ENCODE measurements at places on chromosomes 6 and 20.

- DNase-seq, result no peak
These were observed 48.3 kb downstream of the BTBD9 start for GRCh38 chr6:38591439-38591838.

- no peak for DNase-seq
These were observed 1.1 kb downstream of the DOP1A start for GRCh38 chr6:83068616-83069015.

DNA sequence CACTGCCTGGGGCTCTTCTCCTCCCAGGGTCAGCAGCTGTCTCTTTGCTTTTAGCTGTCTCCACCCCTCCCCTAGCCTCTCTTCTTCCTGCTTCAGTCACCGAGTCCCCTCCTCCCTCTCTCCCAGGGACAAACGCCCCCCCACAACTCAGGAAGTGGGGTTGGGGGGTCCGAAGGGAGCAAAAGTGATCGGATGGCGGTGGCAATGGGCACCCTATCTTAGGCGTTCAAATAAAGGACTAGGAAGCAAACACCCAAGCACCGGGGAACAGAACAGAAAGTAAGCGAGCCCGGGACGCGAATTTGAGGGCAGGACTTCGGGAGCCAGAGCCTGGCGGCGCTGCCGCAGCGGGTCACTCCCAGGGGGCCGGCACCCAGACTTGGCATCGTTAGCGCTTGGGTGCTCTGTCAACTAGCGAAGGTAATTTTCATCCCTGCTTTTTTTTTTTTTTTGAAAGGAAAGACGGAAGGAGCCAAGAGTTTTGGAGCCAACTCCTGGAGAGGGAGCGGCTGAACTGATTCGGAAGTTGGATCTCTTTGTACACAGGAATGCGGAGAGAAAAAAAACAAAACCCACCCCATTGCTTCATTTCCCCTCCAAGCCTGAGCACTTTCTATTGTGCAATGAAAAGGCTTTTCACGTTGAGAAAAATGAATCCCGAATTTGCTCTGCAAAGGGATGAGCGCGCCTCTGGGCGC is 815 bp upstream of the ITPR3 start:
- no peak for DNase-seq

DNA sequence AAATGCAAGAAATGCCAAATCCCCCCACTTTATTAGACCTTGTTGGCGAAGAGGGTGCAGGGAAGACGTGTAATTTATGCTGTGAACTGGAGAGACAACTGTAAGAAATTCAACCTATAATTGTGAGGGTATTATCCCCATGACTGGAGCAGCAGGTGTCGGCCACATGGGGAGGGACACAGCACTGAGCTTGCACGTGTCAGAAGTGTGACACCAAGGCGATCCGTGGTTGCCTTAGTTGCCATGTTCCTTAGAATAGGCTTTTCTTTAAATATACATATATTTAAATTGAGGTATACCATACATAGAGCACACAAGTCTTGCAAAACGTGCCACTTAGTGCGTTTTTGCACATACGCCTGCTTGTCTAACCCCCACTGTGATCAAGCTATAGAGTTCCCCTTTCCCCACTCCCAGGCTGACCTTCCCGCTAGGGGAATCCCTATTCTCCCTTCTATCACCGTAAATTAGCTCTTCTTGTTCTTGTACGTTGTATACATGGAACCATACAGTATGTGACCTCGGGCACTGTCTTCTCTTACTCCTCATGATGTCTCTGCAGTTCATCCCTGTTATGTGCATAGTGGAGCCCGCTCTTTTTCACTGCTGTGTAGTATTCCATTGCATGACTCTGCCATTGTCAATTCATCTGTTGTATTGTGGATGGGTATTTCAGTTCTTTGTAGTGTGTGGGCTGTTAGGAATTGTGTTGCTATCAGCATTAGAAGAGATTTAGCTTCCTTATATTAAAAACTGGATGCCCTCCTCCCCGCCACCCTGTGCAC is 81.6 kb upstream of the PMEPA1 start:
- DNase-seq, result no peak

DNA sequence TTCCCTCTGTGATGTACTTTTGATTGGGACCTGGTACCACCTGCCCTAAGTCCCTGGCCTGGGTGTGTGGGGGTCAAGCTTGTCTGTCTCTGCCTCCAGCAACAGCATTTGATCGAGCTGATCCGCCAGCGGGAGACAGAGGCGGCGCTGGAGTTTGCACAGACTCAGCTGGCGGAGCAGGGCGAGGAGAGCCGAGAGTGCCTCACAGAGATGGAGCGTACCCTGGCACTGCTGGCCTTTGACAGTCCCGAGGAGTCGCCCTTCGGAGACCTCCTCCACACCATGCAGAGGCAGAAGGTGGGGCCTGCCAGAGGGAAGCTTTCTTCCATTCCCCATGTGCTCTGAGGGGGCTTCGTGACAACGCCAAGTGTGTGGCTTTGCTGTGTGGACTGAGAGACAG is 5.4 kb downstream of the GID8 start:
- DNase-seq, result no peak

DNA sequence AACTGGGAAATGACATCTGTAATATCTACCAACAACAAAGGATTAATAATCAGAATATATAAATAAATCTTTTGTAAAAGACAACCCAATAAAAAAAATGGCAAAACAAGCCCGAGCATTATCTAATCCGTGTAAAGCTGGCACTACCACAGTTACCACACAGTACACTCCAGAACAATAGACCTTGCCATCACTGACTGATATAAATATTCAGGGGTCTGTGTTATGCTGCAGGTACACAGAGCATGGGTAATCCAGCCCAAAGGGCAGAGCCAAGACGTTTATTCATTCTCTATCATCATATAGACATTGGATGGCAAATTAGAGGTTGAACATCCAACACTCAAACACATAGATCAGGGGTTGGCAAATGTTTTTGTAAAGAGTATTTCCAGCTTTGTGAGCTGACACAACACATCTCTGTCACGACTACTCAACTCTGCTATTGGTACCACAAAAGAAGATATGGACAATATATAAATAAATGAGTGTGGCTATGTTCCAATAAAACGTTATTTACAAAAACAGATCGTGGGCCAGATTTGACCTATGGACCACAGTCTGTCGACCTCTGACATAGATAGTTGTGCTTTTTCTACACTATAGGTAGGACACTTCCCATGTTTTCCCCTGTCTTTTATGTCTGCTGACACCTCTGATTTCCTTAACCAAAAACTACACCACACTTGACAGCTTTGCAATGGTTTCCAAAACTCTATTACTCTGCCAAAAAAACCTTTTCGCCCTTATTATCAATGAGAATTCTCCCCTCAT is 4.5 kb downstream of the NCOA6 start:
- no peak for DNase-seq

- no peak for DNase-seq
These were observed 220.1 kb downstream of the HACE1 start for GRCh38 chr6:104639668-104640067.

DNA sequence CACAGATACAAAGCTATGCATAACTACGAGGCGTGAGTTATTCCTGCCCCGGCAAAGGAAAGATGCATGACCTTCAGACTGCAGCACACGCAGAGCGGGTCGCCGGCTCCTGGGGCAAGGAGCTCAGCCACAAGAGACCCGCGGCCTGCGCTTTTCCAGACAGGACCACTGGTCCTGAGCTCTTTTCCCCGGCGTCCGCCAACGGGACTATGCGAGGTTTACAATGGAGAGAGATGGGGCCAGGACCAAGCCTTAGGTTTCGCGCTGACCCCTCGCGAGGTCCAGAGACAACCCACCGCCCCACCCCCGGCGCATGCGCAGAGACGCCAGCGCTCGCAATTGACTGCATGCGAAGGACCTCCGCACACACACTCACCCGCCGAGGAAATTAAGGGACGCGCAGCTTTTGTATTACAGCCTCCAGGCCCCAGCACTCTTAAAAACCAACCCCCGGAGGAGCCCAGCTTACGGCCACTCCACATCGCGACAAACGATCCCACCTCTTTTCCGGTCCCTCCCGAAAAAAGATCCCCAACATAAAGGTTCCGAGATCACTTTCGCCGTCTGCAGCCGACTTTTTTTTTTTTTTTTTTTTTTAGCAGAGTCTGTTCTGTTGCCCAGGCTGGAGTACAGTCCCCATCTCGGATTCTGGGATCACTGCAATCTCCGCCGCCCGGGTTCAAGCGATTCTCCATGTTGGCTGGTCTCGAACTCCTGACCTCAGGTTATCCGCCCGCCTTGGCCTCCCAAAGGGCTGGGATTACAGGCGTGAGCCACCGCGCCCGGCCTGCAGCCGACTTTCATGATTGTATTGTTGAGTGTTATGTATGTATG is at the start of gene COQ3:
TSS of gene COQ3 (minus strand) at position 498 of the 834 bp plus-strand sequence. CDS start at position 482, 16 bp downstream.
- peak; percentile 54 for DNase-seq

DNA sequence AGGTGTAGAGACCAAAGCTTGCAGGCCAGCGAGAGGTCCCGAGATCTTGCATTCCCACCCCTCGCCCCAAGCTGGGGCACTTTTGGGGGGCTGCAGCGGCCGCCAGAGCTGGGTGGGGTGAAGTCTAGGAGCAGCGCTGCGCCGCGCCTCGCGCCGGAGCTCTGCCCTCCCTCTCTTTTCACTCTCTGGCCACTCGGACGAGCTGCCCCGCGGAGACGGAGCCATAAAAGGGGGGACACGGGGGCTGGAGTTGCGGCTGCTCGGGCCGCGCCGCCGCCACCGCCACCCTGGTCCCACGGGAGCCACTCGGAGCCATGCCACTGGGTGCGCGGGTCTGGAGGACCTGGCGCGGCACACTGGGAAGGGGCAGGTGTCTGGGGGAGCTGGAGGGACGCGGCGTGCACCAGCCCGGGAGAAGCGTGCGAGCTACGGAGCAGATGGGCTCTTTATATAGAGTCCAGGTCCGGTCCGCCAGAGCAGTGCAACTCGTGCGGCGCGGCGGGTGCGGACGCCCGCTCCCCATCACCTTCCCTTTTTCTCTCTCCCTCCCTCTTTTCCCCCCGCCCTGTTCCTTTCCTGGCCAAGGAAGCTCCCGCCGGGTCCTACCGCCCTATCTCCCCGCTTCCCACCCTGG is 687 bp upstream of the HTR1B start:
- no peak for DNase-seq

- no peak for DNase-seq
These were observed 152.6 kb downstream of the TBC1D7 start for GRCh38 chr6:13175759-13176158.

DNA sequence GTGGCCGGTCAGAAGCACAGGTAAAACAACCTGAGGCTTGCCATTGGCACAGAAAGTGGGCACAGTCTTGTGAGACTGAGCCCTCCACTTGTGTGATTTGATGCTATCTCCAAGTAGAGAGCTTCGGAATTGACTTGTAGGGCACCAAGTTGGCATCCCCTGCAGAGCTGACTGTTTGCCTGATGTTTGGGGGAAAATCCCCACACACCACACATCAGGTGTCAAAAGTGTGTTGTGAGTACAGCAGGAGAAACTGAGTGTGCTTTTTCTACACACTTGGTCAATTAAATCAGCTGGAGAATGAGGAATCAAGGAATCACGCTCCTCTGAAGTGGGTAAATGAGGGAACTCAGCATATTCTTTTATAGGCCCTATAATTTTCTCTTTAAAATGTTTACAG is 989 bp downstream of the SERINC3 start:
- DNase-seq, result no peak

DNA sequence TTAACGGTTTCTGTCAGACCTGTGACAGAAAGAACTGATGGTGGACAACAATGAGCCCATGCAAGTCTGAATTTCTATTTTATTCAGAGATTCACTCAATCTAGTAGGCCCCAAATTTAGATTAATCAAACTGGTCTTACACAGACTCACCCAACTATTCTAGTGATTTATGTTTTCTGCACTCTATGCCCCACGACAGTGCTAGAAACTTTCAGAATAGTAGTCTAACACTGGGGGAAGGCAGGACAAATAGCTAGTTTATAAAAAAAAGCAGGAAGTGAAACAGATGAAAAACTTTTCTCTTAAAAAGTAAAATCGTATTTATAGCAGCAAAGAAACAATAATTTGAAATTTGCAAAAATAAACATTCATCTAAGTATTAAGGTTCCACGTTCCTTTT is 5.0 kb downstream of the TCP11 start:
- no peak for DNase-seq

DNA sequence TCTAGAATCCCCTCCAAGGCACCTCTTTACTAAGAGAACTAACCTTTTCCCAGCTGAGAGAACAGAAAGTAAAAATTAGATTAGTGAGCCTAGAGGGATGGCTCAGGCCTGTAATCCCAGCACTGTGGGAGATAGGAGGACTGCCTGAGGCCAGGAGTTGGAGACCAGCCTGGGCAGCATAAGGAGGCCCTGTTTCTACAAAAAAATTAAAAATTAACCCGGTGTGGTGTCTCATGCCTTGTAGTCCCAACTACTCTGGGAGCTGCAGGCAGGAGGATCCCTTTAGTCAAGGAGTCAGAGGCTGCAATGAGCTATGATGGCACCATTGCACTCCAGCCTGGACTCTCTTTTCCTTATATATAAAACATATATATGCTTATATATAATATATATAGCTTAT is 5.5 kb upstream of the OOEP start:
- no peak for DNase-seq

DNA sequence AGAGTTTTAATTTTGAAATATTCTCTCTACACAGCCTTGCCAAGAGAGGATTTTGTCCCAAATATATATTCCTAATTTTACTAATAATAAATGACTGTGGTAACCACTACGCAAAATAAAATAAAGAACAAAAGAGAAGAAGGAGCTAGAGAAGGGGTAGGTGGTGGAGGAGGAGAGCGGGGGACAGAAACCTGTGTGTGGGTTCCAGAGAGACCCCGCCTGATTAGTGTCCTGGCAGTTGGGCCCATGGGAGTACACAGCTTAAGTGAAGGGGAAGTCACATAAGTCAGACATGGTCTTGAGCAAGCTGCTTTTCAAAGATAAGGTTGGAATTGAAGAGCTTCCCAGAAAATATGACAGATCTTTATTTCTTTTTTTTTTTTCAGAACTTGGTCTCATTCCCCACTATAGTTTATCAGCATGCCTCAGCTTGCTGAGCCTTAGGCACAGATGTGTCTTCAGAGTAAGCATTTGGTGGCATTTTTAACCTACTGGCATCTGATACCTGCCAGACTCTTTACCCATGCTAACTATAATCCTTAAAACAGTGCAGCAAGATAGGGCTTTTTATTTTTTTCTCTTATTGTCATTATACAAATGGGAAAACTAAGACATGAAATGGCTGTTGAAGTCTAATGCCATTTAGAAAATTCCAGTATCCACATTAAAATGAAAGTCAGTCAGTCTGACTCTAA is 9.6 kb upstream of the RHAG start:
- DNase-seq, result no peak

- DNase-seq, result no peak
These were observed 103.0 kb upstream of the KCNK16 start for GRCh38 chr6:39425346-39426072.

DNA sequence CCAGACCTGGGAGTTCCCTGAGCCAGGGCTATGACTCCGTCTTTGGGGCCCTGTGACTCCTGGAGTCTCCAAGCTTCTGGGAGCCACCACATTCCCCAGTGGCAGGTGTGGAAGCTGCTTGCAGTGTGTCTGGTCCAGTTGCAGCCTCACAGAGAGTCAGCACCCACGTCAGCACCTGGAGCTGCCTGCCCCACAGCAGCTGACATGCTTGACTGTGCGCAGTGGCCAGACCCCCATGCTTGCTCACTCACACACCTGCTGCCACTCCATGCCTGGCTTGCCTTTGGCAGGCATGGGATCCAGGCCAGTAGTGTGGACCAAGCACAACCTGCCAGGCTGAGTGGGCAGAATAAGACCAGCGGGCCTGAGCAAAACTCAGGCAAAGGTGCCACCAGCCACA is 31.0 kb upstream of the ASIP start:
- DNase-seq, result no peak
